CD4-positive, CD25-positive, alpha-beta regulatory T cell (primary cell): ENCODE measurements at places on chromosomes 11 and 22. TPM values are rescaled to one million over a fixed set of nuclear protein-coding genes. Genes with fewer than 3 reads are reported as not detected.

GRCh38 chr11:126328001-126328390, 24.1 kb downstream of the DCPS start:
- no peak for DNase-seq
- no peak overlapping the region for H3K4me3 ChIP-seq
- H3K4me1 ChIP-seq: no peaks in the 10 kb centered on the region
- peaks cover 33% of the 10 kb centered on the region for H3K36me3 ChIP-seq
- H3K27me3 ChIP-seq: no peaks in the 10 kb centered on the region
- no peak overlapping the region for H3K27ac ChIP-seq

The ZNF195 gene
- 25.5 TPM for total RNA-seq

DNA sequence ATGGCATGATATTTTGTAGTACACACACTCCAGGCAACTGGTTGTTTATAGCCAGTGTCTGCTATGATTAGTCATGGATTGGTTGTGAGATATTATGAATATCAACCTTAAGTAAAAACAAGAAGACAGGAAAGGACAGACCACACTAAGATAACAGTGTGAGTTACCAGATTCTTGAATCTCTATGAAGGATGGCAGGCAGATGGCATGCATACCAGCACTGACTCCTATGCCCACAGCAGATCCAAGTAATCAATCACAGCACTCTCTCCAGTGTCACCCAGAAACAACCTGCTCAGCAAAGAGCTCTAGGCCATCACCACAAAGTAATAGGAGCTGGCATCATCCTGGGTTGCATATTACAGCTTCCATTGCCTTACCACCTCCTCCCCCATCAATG, 116.6 kb downstream of the GALNT18 start:
- no peaks in the 10 kb centered on the region for H3K36me3 ChIP-seq
- H3K4me3 ChIP-seq: no peak overlapping the region
- DNase-seq: no peak

DNA sequence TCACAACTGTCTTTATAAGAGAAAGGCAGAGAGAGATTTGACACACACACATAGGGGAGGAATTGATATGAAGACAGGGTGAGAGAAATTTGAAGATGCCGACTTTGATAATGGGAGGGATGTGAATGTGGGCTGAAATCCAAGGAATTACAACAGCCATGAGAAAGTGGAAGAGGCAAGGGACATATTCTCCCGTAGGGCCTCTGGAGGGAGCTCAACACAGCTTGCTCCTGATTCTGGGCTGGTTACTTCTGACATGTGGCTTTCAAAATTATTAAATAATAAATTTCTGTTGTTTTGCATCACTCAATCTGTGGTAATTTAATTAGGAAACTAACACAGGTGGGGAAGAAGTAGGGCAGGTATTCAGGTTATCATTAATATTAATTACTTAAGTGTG, 282.9 kb downstream of the LUZP2 start:
- no peaks in the 10 kb centered on the region for H3K4me1 ChIP-seq
- H3K4me3 ChIP-seq: no peak overlapping the region
- no peak for DNase-seq

GRCh38 chr11:3933165-3933628, 77.7 kb downstream of the STIM1 start:
- H3K27ac ChIP-seq: no peak overlapping the region
- H3K4me3 ChIP-seq: no peak overlapping the region
- no peak for DNase-seq

The HBG2 gene
- not detected for total RNA-seq

DNA sequence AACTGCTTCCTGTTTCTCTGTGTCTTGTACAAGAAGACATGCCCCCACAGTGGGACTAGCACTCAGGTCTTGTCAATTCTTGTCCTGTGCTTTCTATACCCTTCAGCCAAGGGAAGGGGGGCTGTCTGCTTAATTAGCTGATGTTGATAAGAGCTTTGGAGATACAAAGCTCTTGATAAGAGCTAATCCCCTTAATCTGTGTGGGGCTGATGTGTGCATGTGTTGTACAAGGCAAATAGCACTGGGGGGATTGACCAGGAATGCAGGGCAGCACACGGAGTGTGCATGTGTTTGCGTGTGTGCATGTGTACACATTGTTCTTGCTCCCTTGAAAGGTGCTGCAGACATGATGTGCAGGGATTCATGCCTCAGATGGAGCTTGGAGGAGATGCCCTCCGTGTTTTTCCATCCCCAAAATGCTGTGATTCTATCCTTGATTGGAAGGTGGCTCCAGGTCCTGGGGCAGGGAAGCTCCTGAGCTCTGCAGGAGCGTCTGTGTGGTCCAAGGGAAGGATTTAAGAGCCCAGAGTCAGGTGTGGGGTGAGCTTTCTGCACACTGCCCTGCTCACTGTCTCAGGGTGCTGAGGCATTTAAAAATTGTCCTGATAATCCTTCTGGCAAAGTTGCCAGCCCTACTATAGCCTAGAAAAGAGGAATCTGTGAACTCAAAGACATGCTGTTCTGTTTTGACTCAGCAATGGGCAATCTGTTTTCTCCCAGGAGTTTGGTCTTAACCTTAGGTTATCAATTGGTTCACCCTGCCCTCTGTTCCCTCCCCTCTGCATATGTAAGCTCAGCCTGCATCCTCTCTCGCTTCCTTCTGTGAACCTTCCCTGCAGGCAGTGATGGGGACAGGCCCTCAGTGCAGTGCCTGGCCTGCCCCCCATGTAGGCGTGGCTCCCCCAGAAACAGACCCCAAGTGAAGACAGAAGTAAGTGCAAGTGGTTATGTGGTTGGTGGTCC, 102.0 kb downstream of the GRIK4 start:
- no peak for DNase-seq
- no peaks in the 10 kb centered on the region for H3K27me3 ChIP-seq
- no peak overlapping the region for H3K4me3 ChIP-seq
- no peaks in the 10 kb centered on the region for H3K36me3 ChIP-seq
- no peak overlapping the region for H3K27ac ChIP-seq

DNA sequence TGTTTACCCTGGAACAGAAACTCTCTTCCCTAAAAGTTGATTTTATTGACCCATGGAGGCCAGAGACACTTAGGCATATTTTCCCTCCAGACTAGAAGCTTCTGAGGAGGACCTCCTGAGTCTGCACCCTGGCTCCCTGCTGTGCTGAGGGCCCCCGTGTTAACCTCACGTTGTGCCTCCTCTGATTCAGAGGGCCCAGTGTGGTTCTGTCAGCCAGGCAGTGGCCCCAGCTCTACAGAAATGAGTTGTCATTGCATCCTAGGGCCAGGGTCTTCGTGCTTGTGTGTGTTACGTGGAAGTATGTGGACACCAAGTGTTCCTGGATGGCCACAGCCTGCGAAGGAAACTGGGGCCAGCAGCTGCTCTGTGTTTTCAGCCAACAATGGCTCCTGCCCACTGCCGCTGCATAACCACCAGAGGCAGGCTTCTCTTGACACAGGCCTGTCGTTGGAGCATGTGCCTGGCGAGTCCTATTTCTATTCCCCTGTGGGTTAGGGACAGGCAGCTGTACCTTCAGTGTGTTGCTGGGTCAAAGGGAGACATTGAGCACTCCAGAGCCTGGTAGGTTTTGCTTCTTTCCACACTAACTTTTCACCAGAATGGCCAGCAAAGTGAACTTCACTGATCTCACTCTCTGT, 44.5 kb downstream of the MED15 start:
- no peaks in the 10 kb centered on the region for H3K27me3 ChIP-seq
- H3K4me3 ChIP-seq: peak overlapping the region; percentile 87
- DNase-seq: peak; percentile 64
- peak overlapping the region; percentile 95 for H3K27ac ChIP-seq
- peaks cover 29% of the 10 kb centered on the region for H3K36me3 ChIP-seq

The DDT gene
- total RNA-seq: 68.0 TPM

GRCh38 chr22:37749831-37750595, 53.2 kb downstream of the TRIOBP start:
- H3K4me1 ChIP-seq: peaks cover 28% of the 10 kb centered on the region
- DNase-seq: no peak
- H3K27me3 ChIP-seq: no peaks in the 10 kb centered on the region

DNA sequence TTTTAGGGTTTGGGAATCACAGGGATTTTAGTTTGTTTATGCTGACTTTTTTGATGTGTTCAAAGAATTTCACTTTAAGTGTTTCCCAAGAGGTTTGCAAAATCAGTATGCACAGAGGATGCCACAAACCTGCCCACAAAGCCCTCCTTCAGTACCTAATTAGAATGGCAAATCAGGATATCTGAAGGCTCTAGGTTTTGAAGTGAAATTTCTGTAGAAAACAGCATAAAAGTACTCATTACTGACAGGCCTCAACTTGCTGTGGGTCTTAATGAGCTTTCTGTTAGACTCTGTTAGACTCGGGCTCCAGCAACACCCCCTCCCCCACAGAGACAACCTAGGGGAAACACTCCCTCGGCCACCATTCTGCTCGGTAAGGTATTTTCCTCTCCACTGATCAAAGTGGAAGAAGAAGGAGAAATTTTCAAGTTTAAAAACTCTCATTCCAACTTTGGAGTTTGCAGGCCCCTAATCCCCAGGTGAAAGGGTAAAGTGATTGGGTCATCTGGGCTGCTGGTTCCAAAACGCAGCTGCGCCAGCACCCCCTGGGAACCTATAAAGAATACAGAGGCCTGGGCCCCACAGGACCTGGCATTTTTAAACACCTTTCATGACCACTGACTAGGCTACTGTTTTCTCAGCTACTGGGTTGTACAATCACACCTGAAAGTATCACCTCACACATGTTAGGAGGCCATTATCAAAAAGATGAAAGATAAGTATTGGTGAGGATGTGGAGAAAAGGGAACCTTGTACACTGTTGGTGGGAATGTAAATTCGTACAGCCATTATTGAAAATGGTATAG, 67.5 kb downstream of the PLEKHA7 start:
- no peaks in the 10 kb centered on the region for H3K4me1 ChIP-seq
- no peak for DNase-seq
- no peak overlapping the region for H3K4me3 ChIP-seq

DNA sequence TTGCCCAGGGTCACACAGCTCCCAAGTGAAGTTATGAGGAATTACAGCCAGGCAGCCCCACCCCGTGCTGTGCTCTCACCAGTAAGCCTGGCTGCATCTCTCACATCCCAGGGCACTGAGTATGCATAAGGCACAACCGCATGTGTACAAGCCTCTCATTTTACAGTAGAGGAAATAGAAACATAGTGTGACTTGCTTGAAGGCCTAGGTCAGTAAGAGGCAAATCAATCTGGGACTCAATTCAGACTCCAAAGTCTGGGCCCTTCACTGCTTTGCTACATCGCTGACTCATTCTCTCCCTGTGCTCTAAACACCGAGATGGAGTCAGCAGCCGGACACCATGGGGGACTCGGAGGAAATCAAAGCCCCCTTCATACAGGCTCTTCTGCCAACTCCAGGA, 7.9 kb downstream of the ABTB2 start:
- no peaks in the 10 kb centered on the region for H3K36me3 ChIP-seq
- H3K27me3 ChIP-seq: peaks cover 9% of the 10 kb centered on the region
- no peaks in the 10 kb centered on the region for H3K4me1 ChIP-seq
- DNase-seq: no peak
- no peak overlapping the region for H3K27ac ChIP-seq
- no peak overlapping the region for H3K4me3 ChIP-seq

The SLC6A5 gene
- total RNA-seq: not detected

GRCh38 chr11:45580399-45580798, 85.0 kb downstream of the CHST1 start:
- H3K4me1 ChIP-seq: no peaks in the 10 kb centered on the region
- no peak for DNase-seq
- no peak overlapping the region for H3K27ac ChIP-seq
- no peaks in the 10 kb centered on the region for H3K36me3 ChIP-seq
- peaks cover 3% of the 10 kb centered on the region for H3K27me3 ChIP-seq

DNA sequence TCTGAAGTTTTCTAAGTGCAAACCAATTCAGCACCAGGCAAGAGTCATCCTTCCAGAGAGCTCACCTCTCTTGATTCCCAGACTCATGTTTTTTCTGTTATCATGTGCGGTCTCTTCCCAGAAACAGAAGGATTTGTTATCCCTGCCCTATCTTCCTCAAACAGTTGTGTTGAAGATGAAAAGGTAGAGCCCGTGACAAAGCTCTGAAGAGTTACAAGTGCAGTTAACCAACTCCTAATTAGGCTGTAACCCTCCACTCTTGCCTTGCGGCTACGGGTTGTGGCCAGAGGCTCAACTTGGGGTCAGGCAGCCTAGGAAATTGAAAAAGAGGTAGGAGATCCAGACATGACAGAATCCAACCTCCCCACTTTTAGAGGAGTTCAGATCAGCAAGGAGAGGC, 76.2 kb upstream of the CADM1 start:
- no peak overlapping the region for H3K27ac ChIP-seq
- no peaks in the 10 kb centered on the region for H3K4me1 ChIP-seq
- no peaks in the 10 kb centered on the region for H3K27me3 ChIP-seq
- no peak overlapping the region for H3K4me3 ChIP-seq
- H3K36me3 ChIP-seq: no peaks in the 10 kb centered on the region

DNA sequence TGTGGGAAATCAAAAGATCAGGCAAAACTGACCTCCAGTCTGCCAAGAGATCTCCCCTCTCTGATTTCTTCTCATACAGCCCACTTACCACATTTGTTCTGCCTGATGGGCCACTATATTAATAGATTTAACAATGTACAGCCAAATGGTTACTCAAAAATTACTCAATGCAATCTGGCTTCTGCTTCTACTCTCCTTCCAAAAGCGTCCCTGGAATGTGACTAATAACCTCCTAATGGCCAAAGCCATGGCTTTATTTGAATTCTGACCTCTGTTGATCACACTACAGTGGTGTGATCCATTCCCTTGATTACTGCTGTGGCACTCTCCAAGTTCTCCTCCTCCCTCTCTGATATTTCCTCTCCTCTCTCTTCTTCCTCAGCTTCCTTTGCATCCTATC, 86.2 kb downstream of the MPPED2 start:
- H3K4me1 ChIP-seq: no peaks in the 10 kb centered on the region
- no peaks in the 10 kb centered on the region for H3K36me3 ChIP-seq

DNA sequence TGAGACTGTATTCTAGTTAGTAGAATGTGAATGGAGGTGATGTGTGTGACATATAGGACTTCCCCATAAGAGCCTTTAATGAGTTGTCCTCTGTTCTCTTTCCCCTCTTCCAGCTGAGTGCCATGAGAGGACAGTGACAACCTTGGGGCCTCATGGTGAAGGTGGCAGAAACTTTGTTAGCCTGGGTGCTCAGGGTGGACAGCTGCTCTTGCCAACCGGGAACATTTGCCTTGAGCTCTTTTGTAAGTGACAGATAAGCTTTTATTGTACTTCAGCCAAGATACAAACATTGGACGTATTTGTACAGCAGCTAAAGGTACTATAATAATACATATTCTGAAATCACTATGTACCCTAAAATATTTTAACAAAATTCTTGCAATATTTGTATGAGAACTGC, 33.0 kb upstream of the PLET1 start:
- peaks cover 26% of the 10 kb centered on the region for H3K4me1 ChIP-seq
- no peaks in the 10 kb centered on the region for H3K36me3 ChIP-seq
- no peaks in the 10 kb centered on the region for H3K27me3 ChIP-seq
